Activated naive CD8-positive, alpha-beta T cell treated with anti-CD3 and anti-CD28 coated beads, Interleukin-2, amount 50 U/mL, for 24 hours (primary cell): ENCODE measurements at places on chromosomes 7 and 10.

DNA sequence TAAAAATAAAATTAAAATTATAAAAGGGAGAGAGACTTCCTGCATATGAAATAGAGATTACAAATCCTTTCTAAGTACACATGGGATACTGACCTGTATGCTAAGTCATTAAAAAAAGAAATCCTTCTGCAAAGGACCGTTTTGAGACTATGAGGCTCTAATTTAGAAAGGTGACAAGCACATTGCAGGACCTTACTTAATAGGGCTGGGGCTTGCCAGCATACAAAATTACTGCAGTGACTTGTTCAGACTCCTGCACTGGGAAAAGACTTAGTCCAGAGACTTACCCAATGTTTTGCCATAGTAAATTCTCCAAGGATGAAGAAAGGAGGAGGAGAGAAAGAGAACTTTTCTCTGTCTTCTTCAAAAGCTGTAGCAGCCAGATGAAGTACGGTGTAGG, 193.6 kb downstream of the KCNMA1 start:
- no peak for DNase-seq

DNA sequence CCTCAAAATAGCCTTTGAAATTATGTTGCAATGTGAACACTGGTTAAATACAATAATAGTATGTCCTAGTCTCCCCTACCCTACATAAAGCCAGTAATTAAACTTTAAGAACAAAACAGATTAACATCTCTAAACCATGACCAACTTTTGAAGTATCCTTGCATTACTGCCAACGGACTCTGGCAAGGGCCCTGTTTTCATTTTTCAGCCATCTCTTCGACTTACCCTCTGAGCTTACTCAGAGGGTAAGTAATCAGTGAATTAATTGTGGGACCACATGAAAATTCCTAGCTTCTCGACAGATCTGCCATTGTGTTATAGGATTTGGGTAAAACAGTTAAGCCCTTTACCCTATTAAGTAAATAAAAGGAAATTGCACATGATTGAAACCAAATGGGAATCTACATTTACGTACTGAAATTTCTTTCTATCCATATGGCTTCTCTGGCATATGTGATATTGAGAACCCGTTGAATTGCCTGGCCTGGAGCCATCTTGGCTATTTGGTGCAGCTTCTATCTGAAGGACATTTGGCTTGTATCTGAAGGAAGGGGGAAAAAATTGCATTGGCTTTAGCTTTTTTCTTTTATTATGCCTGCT, 39.6 kb downstream of the DYNC1I1 start:
- no peak for DNase-seq

- DNase-seq: no peak
These were observed 270.3 kb upstream of the SORCS1 start for GRCh38 chr10:107434854-107435253.

DNA sequence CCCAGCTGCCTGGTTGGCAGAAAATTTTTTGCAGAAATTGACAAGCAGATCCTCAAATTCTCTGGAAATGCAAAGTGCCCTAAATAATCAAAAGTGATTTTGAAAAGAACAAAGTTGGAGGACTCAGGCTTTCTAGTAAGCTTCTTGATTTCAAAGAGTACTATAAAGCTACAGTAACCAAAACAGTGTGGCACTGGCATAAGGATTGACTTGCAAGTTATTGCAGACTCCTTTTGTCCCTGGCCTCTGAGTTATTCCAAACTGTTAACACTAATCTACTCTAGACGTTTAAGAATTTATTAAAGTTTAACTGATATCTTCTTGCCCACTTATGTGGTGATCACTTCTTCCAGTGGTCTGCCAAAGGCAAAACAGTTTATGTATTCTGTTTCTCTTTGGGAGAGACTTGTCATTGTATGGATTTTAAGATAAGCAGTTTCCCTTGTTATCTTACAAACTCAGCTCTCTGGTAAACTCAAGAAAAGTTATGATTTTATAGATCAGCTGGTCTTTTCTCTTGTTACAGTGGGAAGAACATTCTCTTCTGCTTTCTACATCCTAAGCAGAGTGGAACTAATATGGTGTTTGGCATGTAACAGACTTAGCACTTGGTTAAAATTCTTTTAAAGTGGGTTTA, 41.4 kb downstream of the LOXL4 start:
- DNase-seq: no peak

GRCh38 chr7:36199329-36199728, 46.3 kb downstream of the EEPD1 start:
- DNase-seq: no peak

DNA sequence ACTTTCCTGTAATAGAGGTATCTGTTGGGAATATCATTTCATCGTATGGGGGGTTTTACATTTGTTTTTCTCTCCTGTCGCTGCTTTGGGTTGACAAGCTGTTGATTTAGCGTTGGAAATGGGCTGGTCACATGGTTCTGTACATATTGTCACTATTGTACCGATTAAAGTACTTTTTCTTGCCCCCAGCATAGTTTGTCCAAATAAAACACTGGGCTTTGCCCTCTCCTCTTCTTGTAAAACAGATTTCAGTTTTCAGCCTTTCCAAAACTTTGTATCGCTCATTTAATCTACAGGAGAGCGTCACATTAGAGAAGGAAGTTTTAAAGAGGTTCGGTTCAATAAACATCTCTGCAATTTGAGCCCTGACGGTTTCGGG, 4.0 kb downstream of the BMI1 start:
- no peak for DNase-seq

DNA sequence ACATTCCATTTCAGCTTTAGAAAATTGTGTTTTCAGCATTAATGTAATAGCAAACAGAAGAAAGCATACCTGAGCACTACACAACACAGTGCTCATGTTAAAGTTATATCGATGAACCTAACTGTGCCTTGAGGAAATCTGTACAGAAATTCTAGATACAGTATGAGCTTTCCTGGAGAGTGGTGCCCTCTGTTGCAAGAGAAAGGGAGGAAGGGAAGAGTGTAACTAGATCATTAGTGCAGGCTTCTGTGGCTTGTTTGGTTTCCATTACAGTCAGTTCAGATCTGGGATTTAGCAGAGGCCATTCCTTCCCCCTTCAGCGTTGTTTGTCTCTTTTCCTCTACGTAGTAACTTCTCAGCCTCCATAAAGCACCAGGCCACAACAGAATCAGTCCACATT, 139.7 kb downstream of the HTR7 start:
- DNase-seq: no peak

- no peak for DNase-seq
These were observed 209.6 kb downstream of the EBF3 start for GRCh38 chr10:129754211-129755050.

DNA sequence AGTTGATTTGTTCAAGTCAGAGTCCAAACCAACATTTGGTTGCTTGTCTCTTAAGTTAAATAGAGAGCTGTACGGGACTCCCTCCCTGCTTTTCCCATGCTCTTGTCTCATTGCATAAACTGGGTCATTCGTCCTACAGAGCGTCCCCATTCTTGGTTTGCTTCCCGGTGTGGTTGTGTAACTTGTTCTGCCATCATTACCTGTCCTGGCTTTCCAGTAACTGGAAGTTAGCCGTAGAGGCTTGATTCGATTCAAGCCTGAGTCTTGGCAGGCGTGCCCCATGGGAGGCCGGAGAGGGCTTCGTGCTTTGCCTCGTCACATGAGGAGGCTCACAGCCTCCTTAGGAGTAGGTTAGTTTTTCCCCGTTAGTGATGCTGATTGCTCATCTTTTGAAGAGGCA, 40.2 kb downstream of the FBH1 start:
- no peak for DNase-seq

DNA sequence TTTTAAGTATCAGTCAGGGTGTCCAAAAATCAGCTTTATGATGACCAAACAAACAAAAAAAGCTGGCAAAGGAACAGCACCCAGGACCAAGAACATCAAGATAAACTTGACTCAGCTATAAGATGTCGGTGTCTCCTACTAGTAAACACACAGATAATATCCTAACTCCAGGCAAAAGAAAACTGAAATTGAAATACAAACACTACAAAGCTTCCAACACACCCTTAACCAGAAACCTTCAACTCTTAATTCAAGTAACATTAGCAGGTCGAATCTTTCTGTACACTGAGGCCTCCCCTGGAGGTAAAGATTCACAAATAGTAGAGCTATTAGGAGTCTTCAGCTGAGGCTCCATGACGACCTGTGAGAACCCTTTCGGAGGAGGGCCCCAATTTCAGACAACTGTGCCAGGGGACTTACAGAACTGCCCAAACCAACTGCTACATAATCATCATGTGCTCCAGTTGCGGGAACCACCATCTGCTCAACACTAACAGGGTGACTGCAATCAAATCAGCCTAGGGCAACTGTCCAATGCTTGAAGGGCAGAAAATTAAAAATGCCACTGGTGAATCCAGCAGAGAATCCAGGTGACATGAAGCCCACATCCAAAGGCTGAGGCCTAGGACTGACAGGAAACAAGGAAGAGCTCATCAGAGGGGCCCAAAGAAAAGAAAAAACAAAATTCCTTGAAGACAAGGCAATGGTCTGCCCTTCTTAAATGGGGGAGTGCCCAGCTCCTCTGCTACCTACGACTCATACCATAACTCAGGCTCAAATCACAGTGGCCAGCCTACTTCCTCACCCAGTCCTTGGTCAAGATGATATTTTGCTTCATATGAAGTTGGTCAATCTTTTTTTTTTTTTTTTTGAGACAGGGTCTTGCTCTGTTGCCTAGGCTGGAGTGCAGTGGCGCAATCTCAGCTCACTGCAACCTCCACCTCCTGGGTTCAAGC, 20.0 kb downstream of the XPNPEP1 start:
- DNase-seq: no peak

DNA sequence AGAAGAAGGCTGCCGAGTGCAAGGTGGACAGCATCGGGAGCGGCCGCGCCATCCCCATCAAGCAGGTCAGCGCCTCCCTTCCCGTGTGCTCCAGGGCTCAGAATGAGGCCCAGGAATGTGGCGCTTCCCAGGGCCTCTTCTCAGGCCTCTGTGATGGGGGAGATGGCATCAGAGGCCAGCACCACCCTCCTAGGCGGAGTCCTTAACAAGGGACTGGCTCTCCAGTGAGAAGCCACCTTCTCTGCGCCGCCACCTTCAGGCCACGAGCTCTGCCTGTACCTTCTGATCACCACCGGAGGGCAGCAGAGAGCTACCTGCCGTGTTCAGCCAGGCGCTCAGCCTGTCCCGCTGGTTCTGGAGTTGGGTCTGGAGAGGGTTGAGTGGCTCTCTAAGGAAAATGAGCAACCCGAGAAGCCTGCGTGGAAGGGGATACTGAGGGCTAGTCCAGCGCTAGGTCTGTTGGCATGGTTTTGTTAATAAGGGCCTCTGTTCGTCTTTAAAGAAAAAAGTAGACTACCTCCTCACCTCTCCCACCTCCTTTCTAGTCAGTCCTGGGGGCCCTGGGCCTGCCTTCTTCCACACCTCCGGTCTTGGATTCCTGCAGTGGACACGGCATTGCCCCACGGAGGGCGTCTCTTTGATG, 37.7 kb downstream of the AGAP3 start:
- peak; percentile 86 for DNase-seq

DNA sequence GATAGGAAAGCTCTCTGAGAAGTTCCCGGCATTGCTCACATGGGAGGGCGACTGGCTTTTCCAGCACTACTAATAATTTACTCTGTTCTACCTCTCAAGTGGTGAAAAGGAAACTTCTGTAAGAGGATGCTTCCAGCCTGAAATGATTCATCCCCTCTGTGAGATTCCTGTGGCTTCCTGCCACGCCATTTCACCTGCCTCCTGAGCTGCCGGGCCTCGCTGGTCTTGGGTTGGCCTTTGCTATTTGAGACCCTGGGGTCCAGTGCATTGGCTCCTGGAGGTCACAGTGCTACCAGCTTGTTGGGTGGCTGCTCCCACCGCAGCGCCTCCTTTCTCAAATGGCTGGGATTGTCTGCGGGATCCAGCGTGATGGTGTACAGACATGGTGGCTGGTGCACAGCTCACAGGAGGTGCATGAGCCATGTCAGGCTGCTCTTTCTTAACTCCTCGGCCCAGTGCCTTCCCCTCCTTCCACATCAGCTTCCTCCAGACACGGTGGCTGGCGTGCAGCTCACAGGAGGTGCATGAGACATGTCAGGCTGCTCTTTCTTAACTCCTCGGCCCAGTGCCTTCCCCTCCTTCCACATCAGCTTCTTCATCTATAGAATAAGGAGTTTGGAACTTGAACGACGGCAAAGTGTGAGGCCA, 42.9 kb upstream of the PCBD1 start:
- DNase-seq: no peak

DNA sequence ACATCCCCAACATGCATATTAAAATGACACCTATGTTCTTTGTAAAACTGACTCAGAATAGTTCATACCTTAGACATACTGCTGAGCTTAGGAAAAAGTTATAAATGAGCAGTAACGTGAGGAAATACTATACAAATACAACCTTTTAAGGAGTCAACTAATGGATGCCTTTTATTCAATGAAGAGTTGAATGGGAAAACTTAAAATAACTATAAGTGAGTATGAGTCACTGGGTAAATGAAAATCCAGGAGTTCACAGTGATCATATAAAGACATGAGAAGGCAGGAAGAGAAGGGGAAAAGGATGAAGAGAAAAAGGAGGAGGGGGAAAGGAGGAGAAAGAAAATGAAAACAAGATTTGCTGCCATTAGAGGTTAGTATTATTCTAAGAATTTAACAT, 157.8 kb upstream of the PCDH15 start:
- DNase-seq: no peak

DNA sequence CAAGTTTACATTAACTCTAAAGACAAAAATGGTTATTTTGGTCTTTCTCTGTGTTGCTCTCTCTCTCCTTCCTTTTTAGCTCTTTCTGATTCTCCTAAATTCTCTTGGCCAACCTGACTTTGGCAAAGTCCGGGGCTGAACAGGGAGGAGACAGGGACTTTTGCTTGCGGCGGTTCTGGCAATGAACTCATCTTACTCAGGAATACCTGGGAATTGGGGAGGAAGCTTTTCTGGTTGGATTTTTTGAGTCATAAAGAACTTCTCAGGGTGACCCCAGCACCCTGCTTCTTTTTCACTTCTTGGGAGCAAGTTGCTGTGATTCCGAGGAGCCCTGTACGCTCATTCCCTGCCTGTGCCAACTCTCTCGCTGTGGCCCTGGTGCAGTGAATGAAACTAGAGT, 16.0 kb downstream of the GATA3 start:
- no peak for DNase-seq

- no peak for DNase-seq
These were observed 221.1 kb downstream of the KCNMA1 start for GRCh38 chr10:77416311-77417135.

GRCh38 chr7:55288070-55288824, 76.9 kb upstream of the LANCL2 start:
- DNase-seq: no peak
